EH (cell line): ENCODE measurements at places on chromosomes 4 and X.

- DNase-seq: no peak
Measured at GRCh38 chr4:148364525-148364924, 77.7 kb downstream of the NR3C2 start.

- no peak for DNase-seq
Measured at GRCh38 chr4:108092288-108092687, 76.4 kb downstream of the LEF1 start.

DNA sequence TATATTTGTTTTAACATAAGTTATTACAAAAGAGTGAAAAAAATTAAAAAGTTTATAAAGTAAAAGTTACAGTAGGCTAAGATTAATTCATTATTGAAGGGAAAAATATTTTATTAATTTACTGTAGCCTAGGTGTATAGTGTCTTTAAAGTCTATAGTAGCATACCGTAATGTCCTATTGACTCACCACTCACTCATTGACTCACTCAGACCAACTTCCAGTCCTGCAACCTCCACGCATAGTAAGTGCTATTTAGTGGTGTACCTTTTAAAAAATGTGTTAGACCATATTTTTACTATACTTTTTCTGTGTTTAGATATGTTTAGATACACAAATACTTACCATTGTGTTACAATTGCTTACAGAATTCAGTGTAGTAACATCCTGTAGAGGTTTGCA lies 841.1 kb downstream of the CENPC start:
- DNase-seq: no peak

- DNase-seq: no peak
Measured at GRCh38 chrX:10965174-10965798, 145.8 kb upstream of the HCCS start.

GRCh38 chr4:40607221-40607620 lies 22.4 kb downstream of the RBM47 start:
- peak; percentile 43 for DNase-seq

- DNase-seq: no peak
Measured at GRCh38 chr4:180101348-180102083, 2141.7 kb upstream of the TENM3 start.

DNA sequence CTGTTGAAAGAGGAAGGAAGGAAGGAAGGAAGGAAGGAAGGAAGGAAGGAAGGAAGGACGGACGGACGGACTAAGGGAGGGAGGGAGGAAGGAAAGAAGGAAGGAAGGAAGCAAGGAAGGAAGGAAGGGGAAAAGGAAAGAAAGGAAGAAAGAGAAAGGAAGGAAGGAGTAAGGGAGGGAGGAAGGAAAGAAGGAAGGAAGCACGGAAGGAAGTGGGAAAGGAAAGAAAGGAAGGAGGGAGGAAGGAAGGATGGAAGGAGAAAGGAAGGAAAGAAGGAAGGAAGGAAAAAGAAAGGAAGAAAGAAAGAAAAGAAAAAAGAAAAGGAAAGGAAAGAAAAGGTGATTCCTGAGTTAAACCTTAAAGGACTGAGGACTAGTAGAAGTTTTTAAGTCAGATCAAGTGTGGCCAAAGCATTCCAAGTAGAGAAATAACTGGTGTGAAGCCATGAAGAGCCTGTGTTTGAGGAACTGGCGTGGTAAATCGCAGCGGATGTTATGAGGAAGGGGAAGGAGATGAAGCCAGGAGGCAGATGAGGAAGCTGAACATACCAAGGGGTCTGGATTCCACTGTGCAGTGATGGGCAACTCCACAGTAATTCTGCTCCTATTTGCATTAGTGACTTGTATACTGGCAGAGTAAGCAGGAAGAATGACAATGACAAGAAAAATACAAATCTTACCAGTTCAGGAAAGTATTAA lies 163.5 kb downstream of the MGST2 start:
- DNase-seq: no peak

- peak; percentile 7 for DNase-seq
Measured at GRCh38 chr4:107600983-107601382, 119.1 kb downstream of the PAPSS1 start.

GRCh38 chr4:38174801-38175200 lies 214.6 kb downstream of the PTTG2 start:
- DNase-seq: no peak

- peak; percentile 0 for DNase-seq
Measured at GRCh38 chrX:45264865-45265264, 64.2 kb upstream of the DIPK2B start.

DNA sequence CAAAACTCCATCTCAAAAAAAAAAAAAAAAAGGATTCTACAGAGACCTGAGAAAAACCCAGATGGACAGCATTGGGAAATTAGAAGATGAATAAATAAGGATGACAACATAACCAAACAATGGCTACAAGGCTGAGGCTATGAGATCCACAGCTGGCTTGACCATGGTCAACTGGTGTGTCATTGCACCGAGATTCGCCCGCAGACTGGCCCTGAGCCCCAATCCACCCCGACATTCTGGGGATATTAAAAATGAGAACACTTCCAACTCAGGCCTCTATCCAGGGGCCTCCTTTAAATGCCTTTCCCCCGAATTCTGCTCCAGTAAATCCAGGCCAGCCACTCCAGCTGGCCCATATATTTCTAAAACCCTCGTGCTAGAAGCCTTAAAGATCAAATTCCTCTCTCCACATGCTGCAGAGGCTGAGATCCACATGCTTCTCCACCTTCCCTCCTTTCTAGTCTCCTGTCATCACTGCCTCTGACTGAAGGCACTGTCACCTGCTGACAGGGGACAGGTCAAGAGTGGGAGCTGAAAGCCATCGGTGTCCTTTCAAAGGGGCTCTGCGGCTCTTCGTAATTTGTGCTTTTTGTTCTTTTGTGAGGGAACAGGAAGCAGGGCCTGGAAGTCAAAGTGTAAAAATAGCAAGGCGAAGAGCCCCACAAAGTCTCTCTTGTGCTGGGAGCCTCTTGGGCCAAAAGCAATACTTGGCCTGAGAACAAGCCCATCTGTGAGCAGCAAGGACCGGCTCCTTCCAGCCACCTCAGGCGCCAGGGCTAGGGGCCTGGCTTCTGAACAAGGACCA lies 203.7 kb downstream of the NSUN7 start:
- DNase-seq: no peak

DNA sequence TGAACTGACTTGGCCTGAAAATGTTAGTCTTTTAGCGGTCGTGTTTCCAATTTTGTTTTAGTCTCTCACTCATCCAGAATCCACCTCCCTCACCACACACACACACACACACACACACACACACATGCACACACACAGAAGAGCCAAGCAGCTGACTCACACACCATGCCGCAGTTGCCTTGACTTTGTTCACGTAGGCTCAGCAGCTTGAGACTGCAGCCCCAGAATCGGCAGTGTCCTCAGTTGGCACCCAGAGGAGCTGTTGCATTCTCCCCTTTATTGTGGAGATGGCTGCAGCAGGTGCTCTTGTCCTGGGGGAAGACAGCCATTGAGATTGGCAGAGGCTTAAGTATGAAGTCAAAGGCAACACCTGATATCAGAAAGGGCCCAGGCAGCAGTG lies 20.9 kb upstream of the XPNPEP2 start:
- DNase-seq: peak; percentile 52

DNA sequence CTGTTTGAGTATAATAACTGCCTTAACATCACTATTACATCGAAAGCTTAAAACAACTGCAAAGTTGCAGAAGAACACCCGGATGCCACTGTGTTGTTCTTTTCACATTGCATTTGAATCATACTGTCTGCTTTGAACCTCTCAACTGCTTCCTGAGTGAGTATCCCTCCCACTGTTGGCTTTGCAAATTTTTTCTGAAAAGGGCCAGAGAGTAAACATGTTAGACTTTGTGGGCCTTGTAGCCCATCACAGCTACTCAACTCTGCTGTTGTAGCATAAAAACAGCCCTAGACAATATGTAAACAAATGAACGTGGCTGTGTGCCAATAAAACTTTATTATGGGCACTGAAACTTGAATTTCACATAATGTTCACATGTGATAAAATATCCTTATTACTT lies 76.1 kb downstream of the NSG1 start:
- DNase-seq: no peak

GRCh38 chrX:42229533-42229932 lies 306.2 kb upstream of the CASK start:
- DNase-seq: no peak

GRCh38 chr4:73816814-73817213 lies 19.7 kb upstream of the CXCL6 start:
- DNase-seq: peak; percentile 75

DNA sequence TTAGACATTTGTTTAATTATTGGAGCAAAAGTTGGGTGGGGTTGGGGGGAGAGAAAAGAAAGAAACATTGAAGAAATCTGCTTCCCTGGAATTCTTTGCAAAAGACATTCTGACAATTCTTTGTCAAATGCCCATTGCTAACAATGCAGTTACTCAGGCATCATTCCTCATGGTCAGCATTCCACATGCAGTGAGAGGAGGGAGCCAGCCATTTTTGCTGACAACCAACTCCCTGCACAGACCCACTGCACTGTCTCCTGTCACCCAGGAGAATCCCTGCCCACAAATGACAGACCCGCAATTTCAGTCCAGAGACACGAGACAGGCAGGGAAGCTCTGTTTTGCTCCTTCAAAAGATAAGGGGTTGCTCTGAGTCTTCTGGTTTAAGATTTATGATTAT lies 985.1 kb upstream of the SLIT2 start:
- DNase-seq: peak; percentile 17

- DNase-seq: peak; percentile 63
Measured at GRCh38 chrX:40471965-40472648, 108.7 kb upstream of the ATP6AP2 start.

DNA sequence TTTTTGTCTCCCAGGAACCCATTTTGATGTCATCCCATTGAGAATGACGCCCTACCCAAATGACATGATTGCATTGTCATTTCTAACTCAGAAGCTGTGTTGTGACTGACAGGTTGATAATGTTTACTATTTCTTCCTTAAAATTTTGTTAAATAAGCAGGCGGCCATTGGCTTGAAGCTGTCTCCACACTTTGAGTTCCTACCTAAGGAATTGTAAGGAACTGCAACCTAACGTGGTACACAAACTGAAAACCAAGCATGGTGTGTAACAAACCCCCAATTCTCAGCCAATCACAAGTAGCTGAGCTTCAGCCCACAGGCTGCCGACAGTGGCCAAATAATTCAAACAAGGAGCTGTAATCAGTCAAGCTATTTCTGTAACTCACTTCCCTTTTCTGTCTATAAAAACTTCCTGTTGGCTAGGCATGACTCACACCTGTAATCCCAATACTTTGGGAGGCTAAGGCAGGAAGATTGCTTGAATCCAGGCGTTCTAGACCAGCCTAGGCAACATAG lies 2.9 kb upstream of the MND1 start:
- peak; percentile 69 for DNase-seq

GRCh38 chr4:48484494-48485168 lies 1.5 kb downstream of the SLC10A4 start:
- DNase-seq: no peak

GRCh38 chrX:115040417-115040816 lies 23.0 kb upstream of the IL13RA2 start:
- DNase-seq: no peak

DNA sequence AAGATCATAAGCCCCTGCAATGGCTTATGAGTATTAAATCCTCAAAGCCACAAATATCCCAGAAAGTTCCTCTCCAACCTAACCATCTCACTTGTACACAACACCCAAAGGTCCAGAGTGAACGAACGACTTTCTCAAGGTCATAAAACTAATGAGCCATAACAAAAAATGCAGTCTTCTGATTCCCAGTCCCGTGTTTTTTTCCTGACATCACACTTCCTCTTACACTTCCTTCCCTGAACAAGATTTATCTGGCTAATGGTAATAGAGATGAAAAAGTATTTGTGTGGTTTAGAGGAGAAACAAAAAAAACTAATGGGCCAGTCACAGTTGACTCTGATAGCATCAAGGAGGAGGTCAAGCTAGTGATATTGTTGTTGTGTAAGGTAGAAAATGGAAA lies 99.5 kb upstream of the KLHL13 start:
- DNase-seq: peak; percentile 21
